NCI-H1417 treated with DMSO at 0.1 percent for 48 hours (cell line): ENCODE measurements at places on chromosomes 13 and 19.

DNA sequence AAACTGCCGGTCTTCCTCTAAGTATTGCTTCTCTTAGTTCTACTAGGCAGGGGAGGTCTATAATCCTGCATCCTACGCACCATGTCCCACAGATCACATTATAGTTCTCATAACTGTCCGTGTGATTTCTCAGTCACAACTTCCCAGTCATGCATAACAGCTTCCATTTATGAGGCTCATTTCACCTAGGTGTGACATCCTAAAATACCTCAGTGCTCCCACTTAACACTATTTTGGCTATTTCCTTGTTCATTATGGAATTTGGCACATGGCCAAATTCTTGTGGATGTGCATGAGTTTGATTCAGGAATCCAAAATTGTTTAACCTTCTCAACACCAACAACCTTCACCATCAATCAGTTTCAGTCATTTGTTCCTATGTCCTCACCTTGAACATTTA is 989.9 kb downstream of the OLFM4 start:
- DNase-seq = no peak

GRCh38 chr19:38270587-38271167 is 6.3 kb downstream of the SPINT2 start:
- DNase-seq = no peak

- no peak for DNase-seq
These were observed 8.9 kb downstream of the KLK2 start for GRCh38 chr19:50882188-50882587.

- no peak for DNase-seq
These were observed 101.5 kb downstream of the STARD13 start for GRCh38 chr13:33184112-33184490.

DNA sequence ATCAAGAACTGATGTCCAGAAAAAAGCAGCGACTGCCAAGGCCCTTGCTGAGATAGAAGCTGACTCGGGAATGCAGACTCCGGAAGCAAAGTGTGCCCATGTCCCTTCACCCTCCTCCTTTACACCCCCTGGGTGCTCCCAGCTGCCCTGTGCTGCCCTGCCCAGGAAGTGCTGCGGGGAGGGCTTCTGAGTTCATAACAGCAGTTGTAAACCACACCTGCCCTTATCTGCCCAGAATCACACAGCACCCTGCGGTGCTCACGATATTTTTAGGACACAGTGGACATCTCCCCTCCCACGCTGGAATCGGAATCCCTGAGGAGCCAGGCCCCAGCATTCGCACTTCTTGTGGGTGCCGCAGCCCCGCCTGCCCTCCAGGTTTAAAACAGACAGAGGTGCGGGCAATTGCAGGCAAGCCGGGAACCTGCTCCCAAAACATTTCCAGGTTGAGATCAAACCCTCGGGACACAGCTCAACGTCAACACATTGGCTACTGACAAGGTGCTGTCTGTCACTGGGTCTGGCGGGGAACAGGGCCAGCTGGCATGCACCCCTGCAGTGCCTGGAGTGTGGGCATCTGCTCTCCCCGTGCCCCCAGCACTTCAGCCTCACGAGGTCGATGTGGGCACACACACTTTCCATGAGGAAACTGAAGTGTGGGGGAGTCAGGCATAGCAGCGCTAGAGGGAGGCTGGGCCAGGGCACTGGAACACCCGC is 36.8 kb downstream of the RAB20 start:
- peak; percentile 73 for DNase-seq

- DNase-seq = no peak
These were observed 114.9 kb downstream of the PTPRS start for GRCh38 chr19:5225486-5226345.

DNA sequence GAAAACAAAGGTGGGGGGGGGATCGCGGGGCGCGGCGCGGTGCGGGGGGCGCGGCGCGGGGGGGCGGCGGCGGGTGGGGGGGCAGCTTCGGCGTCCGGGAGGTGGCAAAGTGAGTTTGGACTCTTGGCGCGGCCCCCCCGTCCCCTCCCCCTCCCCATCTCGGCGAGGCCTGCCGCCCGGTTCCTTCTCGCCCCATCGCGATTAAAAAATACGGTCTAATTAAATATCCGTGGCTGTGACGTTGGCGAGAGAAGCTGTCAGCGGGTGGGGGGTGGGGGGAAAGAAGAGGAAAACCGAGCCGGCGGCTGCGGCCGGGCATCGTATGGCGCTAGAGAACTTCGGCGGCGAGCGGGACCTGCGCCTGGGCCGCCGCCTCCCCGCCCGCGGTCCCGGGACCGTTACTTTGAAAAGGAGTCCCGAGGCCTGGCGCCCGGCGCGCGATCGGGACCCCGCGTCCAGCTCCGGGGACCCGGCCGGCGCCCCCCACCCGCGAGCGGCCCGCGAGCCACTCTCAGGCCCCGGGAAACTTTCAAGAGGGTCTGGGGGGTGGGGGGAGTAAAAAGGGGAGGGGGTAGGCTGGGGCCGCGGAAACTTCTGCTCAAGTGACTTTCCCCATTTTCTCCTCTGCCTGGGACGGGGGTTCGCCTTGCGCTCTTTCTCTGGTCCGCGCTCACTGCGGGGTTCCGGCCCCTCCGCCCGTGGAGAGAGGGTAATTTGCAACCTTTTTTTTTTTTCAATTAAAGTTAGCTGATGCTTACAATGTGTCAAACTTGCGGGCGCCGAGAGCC is 146.3 kb upstream of the ZNF536 start:
- DNase-seq = no peak

DNA sequence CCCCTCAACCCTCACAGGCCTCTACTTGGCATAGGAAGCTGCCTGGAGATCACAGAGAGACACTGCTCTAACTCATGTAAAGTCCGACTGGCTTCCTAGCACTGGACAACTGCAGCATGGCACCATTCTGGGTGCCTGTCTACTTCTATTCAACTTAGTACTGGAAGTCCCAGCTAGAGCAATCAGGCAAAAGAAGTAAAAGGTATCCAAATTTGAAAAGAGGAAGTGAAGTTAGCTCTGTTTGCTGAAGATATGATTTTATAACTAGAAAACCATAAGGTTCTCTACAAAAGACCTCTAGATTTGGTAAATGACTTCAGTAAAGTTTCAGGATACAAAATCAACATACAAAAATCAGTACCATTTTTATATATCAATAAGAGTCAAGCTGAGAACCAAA is 1017.6 kb downstream of the PCDH9 start:
- no peak for DNase-seq
